ENCODE measurements at places on chromosomes 5 and 9.

DNA sequence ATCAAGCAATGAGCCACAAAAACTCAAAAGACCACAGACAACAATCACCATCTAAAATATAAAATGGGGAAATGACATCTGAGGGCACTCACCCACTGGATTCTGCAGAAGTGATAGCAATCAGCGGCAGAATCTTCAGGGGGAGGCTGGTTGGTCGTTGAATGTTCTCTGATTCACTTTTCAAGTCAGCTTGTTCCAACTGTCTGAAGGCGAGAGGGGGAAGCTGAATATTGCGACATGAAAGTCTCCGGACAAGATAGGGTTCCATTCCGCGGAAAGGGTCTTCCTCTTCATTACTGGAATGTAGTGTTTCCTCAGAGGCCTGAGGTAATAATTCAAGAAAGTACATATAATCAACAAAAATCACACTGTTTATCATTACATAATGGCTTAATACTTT, 94.9 kb upstream of the PDE4D start:
- DNase-seq = no peak

- DNase-seq = no peak
Measured at GRCh38 chr5:76715736-76716455, at the start of gene F2R. Gene F2R, plus strand, starts transcription at chr5:76716126. Its CDS starts 182 bp downstream, at chr5:76716308.

DNA sequence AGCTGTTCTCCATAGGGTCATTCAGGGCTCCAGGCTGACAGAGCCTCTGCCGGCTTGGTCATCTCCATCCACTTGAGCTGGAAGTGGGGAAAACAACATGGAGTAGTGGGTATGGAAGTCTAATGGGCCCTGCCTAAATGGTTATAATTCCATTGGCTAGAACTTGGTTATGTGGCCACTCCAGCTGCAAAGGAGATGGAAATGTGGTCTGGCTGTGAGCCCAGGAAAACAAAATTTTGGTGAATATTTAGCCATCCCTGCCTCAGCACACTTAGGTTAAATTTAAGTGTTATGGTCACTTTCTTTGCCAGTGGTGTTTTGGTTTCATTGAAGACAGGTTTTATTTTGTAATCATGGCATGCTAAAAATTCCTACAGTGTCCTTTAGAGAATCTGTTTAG, 112.3 kb downstream of the SMARCA2 start:
- DNase-seq = peak; percentile 47

GRCh38 chr9:124029617-124030016, 18.0 kb downstream of the LHX2 start:
- no peak for DNase-seq

- no peak for DNase-seq
Measured at GRCh38 chr9:115032296-115032695, 85.7 kb downstream of the TNC start.

GRCh38 chr5:147036691-147037245, 158.2 kb upstream of the PPP2R2B start:
- DNase-seq = no peak

DNA sequence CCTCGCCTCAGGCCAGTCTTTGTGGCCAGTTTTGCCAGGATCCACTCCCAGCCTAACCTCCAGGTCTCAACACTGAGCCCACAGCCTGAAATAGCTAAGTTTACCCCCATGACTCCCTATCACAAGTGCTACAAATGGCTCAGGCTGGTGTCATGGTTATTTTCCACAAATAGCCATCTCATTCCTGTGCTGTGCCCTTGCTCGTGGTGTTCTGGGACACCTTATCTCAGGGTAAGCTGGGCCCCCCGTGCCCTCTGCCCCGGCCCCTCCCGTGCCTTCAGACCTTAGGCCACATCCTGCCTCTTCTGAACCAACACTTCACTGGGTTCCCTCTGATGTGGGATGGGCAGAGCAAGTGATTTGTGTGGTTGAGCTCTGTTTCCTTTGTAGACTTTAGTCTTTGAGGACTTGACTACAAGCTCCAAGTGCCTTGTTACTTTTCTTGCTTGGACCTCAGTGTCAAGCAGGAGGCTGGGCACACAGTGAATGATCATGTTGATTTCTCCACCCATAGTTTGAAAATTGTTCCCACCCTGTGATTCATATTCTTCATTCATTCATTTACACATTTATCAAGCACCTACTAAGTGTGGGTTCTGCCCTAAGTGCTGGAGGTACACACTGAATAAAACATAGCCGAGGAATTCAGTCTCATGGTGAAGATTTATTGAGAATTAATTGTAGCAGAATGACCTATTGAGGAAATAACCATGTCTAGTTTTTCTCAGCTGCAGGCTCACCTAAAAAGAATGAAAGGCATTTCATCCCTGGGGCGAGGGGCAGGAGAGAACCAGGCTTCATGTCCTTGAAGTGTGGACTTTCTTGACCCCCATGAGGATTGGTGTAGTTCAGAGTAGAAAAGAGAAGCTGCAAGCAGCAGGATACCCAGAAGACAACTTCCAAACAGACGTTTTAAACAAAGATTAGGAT, 84.5 kb upstream of the CTNNA1 start:
- peak; percentile 11 for DNase-seq

GRCh38 chr9:3887221-3887653, 361.4 kb upstream of the RFX3 start:
- no peak for DNase-seq

DNA sequence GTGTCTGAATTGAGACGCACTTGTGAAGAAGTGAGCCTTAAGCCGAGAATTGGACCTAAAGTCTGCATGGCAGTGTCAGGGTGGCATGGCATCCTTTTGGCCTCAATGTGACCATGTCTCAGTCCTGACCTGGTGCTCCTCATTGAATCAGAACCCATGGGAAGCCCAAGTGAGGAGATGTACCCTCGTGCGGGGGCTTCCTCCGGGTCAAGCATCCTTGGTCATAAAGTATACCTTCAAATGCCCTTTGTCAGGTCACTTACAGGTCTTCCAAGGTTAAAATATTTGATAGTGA, 202.2 kb downstream of the GADD45G start:
- no peak for DNase-seq

GRCh38 chr9:135036861-135037465, 50.5 kb upstream of the OLFM1 start:
- DNase-seq = no peak

DNA sequence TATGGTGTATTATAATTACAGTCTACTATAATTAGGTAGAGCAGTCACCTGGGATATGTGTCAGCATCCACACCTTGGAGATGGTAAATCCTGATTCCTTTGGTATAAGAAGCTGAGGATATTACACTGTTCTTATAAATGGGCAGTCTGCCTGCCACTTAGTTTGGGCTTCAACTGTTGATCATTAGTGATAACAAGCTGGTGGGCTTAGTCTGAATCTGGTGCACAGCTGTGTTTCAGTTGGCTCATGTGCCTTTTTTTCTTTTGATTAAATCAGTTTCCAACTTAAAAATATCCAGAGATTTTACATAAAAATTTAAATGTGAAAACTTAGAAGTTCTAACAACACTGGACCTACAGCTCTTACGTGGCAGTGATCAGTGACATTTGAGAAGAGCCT, 21.2 kb downstream of the LVRN start:
- no peak for DNase-seq

GRCh38 chr5:87074934-87075541, 192.6 kb upstream of the RASA1 start:
- DNase-seq = no peak

DNA sequence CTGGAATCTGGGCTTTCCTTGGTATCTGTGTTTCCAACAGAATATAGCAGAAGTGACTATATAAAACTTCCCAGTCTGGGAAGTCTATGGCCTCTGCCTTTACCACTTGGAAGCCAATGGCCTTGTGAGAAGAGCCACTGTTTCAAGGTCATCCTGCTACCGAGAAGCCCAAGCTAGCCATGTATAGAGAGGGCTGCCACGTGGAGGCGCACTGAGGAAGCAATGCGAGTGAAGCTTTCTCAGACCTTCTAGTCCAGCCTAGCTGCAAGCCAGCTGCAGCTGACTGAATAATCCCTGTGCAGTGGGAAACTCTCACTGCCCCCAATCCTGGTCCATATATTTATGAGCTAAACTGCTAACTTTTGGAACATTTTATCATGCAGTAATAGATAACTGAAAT, 661.8 kb upstream of the RIOK2 start:
- no peak for DNase-seq

DNA sequence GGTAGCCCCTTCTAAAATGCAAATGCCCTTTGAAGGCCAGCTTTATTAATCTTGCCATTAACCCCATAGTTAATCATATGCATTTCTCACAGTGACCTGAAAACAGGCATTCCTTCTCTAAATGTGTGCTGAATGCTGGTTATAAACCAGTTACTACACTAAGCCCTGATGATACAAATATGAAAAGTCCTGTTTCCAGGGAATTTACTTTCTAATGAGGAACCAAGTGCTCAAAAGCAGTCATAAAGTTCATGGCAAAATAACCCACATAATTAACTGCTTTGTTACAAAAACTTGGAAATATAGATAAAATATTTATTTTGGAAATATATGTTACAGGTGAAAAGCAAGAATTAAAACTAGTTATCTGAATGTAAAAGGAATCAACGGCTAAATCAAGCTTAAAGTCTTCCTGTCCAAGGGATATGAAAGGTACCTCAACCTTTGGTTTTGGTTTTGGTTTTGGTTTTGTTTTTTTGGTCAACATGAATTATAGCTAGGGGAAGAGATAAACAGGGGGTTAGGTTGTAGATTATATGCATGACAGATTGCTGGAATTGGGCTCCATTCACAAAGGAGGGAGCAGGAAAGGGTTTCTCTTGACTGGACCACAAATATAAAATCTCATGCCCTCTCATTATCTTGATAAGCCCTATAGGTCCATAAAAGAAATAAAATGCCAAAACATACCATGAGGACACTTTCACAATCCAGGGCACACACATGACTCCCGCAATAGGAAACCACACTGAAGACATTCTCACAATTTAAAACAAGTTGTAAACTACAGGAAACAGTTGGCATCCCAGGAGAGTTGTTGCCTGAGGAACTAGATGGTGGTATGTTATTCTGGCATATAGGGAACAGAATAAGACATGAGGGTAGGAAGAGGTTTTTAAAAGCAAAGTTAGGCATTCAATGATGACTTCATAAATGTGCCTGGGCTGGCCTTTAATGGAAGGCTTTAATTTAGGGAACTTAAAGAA, 46.7 kb upstream of the MACIR start:
- no peak for DNase-seq

DNA sequence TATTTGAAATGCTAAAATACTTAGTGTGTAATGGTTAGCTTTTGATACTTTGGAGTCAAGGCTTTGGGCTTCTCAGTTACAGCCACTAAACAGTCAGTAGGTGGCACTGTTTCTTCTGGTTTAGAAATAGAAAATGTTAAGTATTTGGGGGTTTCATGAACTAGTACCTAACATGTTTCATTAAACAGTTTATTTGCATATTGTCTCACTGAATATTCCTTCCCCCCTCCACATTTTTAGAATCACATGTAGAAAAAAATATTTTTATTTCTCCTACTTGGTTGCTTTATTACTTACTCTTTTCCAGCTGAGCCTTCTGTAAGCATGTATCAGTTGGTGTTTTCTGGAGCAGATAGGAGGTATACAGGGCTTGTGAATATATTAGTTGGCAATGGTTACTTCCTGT, 48.0 kb downstream of the IPO11 start:
- no peak for DNase-seq

DNA sequence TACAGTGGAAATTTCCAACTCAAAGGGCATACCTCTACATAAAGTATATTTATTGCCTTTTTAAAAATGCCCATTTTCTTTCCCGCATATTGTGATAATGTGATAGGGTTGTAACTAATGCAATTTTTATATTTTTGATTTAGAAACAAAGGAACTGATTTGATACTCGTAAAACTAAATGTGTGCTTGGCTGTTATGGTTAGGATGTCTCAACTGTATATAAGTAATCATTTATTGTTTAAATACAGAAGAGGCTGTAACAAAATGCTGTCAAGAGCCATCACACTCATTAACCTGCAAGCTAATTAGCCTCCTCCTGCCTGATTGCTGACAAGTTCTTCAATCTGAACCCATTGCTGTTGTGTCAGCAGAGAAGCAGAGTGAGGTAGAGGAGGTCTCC, 149.2 kb downstream of the PBX3 start:
- DNase-seq = no peak

DNA sequence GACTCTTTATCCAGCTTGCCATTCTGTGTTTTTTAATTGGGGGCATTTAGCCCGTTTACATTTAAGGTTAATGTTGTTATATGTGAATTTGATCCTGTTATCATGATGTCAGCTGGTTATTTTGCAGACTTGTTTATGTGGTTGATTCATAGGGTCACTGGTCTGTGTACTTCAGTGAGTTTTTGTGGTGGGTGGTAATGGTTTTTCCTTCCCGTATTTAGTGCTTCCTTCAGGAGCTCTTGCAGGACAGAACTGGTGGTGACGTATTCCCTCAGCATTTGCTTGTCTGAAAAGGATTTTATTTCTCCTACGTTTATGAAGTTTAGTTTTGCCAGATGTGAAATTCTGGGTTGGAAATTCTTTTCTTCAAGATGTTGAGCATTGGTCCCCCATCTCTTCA, 381.1 kb downstream of the MAN2A1 start:
- DNase-seq = no peak

DNA sequence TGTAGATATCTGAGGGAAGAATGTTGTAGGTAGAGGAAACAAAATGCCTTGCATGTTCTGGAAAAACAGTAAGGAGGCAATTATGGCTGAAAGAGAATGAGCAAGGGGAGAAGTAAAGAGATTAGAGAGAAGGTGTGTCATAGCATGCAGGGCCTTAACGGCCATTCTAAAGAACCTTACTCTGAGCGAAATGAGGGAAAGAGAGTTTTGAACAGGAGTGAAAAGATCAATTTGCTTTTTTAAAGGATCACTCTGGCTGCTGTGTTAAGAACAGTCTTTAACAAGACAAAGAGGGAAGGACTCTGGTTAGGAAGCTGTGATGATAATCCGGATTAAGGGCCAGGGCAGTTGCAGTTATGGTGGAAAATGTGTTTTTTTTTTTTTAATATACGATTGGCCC, 22.6 kb downstream of the PTBP3 start:
- DNase-seq = no peak

- DNase-seq = no peak
Measured at GRCh38 chr5:85304524-85304923, 919.8 kb upstream of the EDIL3 start.
